Fibroblast of skin of abdomen (primary cell): ENCODE measurements at places on chromosomes 11 and 22.

DNA sequence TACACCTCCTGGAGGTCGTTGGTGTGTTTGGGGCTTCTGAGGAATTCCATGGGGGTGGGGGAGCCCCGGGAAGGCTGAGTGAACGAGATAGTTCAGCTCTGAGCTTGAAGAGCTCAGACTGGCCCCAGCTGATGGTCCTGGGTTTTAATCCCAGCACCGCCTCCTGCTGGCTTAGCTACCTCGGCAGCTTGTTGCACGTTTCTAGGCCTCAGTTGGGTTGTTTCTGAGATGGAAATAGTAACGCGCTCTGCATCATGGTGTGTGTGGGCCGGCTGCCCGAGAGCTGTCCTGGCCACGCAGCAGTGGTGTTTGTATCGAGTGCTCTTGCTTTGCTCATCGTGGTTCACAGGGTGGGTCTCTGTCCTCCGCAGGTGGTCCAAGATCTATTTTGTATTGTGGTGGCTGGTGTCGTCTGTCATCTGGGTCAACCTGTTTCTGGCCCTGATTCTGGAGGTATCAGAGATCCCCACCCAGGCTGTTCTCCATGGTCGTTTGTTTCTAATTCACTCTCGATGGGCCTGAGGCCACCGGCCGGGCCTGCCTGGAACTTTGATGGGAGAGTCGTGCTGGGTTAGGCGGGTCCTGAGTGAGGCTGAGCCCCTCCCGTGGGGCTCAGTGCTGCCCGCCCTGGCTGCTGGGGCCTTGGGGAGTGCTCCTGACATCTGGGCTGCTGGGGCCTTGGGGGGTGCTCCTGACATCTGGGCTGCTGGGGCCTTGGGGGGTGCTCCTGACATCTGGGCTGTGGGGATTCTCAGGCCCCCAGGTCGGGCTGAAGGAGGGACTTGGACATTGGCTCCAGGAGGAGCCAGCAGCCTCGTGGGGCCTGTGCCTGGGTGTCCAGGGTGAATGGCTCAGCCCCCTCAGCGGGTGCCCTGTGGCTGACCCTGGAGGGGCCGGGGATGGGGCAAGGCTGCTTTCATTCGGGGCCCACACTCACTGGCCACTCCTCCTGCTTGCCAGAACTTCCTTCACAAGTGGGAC lies 37.7 kb downstream of the TPCN2 start:
- no peak for DNase-seq

DNA sequence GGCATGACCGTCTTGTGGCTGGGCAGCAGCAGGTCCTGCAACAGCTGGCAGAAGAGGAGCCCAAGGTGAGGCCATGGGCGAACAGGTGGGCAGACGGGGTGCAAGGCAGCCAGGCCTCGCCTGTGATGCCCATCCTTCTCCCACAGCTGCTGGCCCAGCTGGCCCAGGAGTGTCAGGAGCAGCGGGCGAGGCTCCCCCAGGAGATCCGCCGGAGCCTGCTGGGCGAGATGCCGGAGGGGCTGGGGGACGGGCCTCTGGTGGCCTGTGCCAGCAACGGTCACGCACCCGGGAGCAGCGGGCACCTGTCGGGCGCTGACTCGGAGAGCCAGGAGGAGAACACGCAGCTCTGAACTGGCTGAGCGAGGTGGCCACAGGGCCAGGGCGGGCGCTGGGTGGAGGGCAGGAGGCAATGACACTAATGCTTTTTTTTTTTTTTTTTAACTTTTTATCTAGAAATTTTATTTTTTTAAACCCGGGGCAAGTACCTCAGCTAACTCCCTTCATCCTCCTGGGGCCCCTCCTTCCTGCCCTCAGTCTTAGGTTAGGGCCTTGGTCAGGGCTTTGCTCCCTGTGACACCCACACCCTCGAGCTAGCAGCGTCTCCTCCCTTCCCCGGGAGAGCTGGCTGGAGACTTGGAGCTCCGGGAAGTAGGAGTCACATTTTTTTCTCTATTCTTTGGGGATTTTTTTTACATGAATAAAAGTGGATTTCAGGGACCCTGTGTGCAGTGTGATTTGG lies 16.0 kb downstream of the PLCB3 start:
- DNase-seq: no peak

DNA sequence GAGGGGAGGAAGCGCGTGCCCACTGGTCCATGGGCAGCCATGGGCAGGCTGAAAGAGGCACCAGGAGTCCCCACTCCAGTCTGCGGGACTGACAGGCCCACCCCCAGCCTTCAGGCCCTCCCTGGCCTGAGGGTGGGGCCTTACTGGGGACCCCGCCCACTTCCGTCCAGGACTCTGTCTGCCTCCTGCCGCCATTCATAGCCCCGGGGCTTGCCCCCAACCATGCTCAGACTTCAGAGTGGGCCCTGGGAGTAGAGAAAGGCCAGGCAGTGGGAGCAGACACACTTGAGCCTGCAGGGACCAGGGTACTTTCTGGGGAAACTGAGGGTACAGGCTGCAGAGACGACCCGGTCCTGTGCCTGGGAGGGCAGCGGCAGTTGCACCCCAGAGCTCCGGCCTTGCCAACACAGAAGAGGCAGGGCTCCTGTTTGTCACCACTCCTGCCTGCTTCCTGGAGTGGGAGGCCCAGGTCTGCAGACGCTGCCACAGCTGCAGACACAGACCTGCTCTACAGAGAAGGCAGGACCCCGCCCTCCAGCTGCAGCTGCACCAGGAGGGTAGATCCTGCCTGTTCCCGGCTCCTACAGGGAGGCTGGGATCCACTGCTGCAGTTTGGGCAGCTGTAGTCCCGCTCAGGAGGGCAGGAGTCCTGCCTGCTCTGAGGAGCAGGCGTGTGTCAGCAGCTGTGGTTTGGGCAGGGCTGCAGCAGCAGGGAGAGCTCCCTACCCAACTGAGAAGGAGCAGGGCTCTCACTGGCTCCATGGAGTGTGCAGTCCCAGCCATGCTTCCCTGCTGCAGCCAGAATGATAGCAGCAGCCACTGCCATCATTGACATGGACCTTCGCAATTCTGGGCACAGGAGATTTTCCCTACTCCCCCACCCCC lies 387.9 kb upstream of the ANO3 start:
- no peak for DNase-seq

- no peak for DNase-seq
These were observed 333.4 kb downstream of the AASDHPPT start for GRCh38 chr11:106410902-106411301.

DNA sequence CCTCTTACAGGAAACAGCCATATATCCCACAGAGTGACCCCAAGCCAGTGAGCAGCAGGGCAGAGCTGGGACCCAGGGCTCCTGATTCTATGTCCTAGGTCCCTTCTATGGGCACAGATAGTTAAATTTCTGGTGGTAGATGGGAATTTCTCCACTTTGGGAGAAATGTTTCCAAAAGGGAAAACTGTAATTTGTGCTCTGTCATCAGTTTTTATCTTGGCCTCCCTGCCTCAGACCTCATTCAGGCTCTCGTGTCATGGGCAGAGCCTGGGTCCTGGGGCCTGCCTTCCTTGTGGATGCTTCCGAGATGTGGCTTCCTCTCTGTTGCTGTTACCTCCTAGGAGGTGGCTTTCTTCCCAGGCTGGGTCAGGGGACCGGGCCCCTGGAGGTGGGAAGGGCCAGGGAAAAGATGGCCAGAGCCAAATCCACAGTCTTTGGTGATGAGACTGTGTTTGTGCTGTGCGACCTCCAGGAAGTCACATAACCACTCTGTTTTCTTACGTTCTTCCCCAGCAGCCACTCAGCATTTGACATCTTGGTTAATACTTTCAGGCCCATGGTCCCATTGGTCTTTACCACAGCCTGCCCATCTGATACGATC lies 8.6 kb downstream of the LRRC32 start:
- no peak for DNase-seq

DNA sequence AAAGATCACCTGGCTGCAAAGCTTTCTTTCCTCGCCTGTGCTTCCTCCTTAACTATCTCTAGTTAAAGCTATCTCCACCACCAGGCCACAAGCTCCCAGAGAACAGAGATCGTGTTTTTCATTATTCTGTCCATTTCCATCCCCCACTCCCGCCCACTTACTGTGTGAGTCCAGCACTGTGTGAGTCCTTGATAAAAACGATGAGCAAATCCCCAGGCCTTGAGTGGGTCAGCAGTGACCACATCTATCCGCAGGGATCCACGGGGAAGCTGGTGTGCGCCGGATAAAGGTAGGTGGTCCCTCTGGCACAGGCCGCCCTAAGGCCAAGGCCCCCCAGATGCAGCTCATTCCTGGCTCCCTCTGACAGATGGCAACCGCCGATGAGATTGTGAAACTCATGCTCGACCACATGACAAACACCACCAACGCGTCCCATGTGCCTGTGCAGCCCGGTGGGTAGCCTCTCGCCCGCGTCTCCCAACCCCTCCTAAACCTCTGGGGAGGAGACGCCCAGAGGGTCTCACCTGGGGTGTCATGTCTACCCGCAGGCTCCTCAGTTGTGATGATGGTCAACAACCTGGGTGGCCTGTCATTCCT lies 9.3 kb downstream of the TKFC start:
- DNase-seq: no peak

GRCh38 chr22:42459287-42460063 lies 27.3 kb upstream of the NFAM1 start:
- no peak for DNase-seq

GRCh38 chr22:35749808-35750207 lies 32.1 kb downstream of the APOL5 start:
- peak; percentile 40 for DNase-seq

- no peak for DNase-seq
These were observed 28.0 kb downstream of the SLN start for GRCh38 chr11:107683807-107684206.

GRCh38 chr11:4202749-4203148 lies 108.2 kb downstream of the RRM1 start:
- no peak for DNase-seq

DNA sequence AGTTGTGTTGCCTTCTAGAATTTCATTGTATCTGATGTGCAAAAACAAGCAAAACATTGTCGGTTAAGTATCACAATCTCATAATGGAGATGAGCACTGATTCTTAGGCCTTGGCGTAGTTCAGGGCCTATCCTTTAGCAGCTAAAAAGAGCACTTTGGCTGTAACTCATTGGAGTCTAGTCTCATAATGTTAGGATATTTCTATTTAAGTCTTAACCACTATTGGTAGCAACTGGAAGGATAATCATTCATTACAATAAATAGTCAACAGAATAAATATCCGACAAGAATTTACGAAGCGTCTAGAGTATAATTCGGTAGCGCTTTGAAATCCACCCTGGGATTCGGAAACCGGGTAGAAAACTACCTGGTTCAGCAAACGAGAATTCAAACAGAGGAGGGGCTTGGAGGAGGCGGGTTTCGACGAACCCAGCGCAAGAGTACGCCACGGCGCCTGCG lies 461 bp upstream of the EED start:
- DNase-seq: peak; percentile 84

DNA sequence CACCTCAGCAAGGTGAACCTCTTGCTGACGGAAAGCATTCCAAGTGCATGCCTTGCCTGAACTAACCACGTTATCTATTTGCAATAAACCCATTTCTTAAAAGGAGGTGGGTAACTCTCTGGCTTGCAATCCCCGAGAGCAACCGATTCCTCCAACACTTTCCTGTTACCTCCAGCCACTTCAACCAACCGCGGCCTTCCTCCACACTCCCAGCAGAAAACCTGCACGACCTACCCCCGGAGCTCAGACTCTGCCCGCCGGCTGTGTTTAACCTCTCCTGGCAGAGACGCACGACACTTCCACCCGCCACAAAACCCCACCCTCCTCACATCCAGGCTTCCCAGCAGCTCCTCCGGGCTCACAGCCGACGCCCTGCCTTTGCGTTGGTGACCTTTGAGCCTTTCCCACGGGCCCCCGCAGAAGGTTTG lies 708 bp downstream of the SCO2 start:
- DNase-seq: no peak

GRCh38 chr22:30481711-30482110 lies 9.9 kb upstream of the SEC14L3 start:
- peak; percentile 22 for DNase-seq

GRCh38 chr11:3775736-3776406 lies 21.5 kb downstream of the NUP98 start:
- DNase-seq: peak; percentile 11

DNA sequence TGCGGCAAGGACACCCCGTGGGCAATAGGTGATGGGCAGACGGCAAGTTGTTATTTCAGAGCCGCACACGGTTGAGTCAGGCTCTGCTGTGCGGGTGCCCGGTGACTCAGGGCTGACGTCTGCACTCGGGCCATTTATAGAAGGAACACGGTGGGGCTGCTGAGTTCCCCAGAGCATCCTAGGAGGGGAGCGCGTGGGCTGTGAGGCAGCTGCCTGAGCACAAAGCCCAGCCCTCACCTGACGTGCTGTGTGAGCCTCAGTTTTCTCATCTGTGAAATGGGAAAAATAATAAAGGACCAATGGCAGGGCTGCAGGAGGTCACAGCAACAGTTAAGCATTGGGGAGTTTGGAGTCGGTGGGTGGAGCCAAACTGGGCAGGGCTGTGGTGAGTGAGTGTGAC lies 11.3 kb upstream of the RHOD start:
- DNase-seq: peak; percentile 69

DNA sequence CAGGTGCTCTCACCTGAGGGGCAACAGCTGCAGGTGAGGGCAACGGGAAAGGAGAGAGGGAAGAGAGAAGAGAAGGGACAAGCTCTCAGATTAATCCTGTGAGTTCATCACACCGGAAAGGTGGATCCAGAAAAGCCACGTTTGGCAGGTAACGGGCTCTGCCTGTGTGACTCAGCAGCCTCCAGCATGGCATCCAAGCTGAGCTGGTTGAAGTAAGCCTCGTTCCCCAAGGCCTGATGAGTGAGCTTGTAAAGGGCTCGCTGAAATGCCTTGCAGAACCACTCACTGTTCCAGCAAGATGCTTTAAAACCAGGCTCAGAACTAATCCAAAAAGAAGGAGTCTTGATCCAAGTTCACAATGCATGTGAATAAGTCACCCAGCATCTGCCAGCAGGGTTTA lies 206.9 kb upstream of the TMEM45B start:
- no peak for DNase-seq

- DNase-seq: no peak
These were observed 9.4 kb downstream of the SPATA19 start for GRCh38 chr11:133835593-133836548.

GRCh38 chr11:120147094-120147949 lies 9.4 kb upstream of the TRIM29 start:
- no peak for DNase-seq

- no peak for DNase-seq
These were observed 493.5 kb upstream of the B3GAT1 start for GRCh38 chr11:134905517-134905916.

DNA sequence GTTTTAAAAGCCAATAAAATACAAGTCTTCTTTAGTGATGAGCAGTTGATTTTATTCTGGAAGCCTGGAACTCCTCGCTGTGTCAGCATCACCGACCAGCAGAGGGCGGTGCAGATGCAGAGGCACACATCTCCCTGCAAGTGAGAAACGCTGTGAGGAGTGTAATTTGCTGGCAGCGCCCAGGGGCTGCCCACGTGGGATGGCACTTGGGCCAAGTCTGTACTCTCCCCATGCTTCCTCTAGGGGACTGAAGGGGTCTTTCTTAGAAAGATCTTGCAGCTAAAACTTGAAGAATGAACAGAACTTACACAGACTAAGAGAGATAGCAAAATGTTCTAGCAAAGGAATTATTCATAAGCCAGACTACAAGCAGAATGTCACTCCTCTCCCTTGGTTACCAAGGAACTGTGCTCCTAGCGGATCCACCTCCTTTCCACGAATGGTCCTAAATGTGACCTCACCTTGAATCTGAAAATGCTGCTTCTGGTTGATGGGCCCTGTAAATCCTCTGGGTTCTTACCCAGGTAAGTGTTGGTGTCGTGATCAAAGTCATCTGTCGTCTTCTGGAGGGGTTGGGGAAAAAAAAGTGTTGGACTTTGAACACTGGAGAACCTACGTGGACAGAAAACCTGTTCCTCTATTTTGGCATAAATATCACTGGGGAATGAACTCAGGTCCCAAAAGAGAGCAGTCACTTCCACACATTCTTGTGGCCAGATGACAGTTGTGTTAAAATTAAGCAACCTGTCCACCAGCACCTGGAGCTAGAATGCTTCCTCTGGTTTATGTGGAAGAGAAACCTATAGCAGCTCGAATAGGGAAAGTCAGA lies 31.8 kb downstream of the CNTF start:
- DNase-seq: peak; percentile 69
